ENCODE measurements at places on chromosomes 3 and 15.

GRCh38 chr3:13474776-13475303 lies 5.3 kb upstream of the HDAC11 start:
- DNase-seq = no peak

DNA sequence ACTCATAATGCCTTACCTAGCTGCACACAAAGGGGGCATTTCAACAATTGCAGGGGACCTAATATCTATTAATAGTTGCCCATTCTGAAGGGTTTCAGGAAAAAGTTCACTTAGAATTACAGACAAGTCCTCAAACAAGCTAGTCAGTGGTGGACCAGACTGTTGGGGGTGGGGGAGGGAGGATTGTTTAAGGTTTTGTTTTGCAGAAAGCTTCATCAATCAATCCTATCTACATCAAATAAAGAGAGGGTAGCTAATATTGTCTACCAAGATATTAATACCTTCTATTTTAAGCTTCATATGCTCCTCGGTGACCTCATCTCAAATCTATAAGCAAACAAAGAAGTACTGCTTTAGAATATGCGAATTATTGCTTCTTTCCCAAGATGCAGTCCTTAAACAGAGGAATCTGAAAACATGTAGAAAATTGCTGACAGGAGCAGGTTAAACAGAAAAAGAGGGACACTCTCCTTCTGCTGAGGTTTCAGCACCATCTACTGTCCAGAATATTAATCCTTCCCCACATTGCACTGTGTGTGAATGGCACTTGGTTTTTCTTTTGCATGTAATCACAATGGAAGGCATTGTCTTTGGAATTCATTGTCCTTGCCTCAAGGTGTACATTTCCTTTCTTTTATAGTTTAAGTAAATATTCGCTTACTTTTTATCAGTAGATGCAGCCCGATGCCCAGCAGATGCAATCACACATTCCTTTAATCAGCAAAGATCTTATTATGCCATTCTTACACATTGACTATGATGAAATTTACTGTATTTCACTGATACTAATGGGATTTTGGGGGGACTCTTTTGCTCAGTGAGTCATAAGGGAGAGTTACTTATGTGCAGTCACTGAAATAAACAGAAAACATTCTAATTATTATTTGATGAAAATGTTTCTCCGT lies 94.7 kb downstream of the IL5RA start:
- peak; percentile 4 for DNase-seq

DNA sequence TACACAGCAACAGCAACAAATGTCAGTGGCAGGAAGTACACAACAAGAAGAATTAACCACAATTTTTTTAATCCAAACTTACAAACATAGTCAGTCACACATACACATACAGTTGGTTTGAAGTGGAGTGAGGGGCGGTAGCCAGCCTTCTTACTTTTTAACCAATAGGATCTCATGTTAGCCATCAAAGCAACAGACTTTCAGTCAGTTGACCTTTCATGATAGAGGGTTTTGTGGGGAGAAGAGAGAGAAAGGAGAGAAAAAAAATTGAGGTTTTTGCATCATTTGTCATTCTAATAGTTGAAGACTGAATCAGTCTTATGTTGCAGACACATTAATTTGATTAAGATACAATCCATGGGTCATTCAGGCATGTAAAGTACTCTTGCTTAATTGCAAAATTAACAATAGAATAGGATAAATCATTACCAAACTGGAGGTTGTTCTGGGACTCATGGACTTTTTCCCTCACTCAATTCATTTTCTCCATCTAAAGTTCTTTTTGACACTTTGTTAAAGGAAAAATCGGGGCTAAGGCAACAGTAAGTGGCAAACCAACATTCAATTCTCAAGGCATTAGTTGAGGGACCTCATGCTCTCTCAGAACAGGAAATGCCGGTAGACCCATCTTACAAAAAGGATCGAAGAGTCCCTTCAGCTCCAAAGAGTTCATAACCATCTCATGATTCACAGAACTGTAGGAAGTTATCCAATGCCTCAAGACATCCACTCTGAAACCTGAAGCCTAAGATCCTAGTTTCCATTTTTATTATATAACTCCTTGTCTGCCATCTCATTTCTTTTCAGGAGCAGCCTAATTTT lies 159.5 kb upstream of the LPP start:
- no peak for DNase-seq

DNA sequence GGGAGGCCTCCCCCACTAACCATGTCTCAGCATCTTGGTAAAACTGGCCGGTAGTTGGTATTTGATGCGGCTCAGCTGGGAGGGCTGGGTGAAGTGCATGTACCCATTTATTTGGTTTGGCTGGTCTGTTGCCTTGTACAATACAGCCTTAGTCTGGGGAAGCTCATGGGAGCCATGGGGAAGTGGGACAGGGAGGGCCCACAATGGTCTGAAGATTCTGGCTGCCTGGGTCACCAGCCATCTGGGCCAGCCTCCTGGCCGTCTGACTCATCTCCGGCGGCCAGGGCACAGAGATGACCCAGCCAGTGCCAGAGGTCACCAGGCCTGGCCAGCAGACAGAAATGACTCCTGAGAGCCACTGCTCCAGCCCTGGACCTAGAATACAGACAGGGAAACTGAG lies 51.6 kb upstream of the SMAD6 start:
- no peak for DNase-seq

DNA sequence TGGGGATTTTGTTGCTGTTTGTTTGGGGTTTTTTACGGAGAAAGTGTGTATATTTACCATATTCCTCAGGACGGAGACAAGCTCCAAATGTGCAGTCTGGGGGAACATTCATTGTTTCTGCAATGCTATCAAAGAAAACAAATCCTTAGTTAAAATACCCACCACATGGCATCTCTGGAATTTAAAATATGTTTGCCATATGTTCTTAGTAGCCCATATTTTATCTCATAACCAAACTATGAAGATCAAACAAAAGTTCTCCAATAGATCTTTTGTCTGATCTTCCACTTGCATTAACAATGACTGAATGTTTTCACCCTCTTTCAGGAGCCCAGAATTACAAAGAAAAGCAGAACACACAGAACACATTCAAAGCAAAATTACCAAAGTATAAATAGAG lies 35.3 kb downstream of the EFHB start:
- DNase-seq = no peak

- DNase-seq = no peak
Measured at GRCh38 chr15:31563421-31563820, 236.8 kb downstream of the KLF13 start.

DNA sequence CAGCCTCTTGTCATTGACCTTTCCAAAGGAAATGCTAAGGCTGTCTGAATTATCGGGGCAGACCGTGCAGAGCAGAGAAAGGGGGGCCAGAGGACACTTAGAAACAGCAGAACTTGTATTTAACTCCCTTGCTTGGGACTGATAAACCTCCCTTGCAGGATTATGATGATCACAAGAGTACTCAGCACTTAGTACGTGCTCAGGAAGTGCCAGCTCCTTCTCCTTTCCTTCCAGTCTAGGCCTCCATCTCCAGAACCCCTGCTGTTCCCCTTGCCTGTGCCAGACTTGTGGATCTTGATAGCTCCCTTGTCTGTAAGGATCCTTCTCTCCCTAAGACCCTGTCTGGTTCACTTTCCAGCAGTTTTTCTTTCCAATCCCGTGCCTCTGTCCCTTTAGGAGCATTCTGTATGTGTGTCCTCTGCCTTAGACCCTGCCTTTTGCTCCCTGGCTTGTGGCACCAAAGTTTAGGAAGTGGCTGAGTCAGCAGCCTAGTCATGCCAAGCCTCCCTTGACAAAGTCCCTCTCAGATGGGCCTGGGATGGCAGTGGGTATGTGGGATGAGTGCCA lies 747 bp downstream of the SORD start:
- DNase-seq = no peak

DNA sequence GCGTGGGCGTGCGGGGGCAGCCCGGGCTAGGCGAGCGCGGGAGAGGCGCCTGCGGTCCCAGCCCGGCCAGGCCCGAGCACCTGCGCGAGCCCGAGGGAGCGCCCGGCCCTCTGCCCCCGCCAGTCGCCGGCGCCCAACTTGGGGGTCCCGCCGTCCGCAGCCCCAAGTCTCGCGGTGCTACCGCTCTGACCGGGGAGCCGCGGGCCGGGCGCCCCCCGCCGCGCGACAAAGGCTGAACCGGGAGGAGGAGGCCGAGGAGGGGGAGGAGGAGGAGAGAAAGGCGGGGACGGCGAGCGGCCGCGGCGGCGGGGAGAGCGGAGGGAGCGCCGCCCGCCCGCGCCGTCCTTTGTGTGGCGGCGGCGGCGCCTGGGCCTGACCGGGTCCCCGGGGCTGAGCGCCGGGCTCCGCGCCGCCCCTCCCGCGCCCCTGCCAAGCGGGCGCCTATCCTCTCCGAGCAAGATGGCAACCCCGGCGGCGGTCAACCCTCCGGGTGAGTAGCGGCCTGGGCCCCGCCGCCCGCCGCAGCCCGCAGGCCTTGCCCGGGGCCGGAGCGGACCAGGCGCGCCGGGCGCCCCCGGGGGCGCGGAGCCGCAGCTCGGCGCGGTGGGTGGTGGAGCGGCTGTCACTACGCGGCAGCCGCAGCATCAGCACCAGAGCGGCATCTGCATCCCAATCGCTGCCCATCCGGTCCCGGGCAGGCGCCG lies at the start of gene ARNT2:
Gene ARNT2 (plus strand): TSS at position 326 of the 704 bp plus-strand sequence. CDS start 134 bp downstream, at position 460.
- no peak for DNase-seq

- DNase-seq = no peak
Measured at GRCh38 chr15:68183616-68184315, 21.4 kb downstream of the CALML4 start.

GRCh38 chr3:52099001-52099401 lies 42.6 kb upstream of the DUSP7 start:
- no peak for DNase-seq

GRCh38 chr3:126490619-126491018 lies 14.9 kb upstream of the ZXDC start:
- no peak for DNase-seq

DNA sequence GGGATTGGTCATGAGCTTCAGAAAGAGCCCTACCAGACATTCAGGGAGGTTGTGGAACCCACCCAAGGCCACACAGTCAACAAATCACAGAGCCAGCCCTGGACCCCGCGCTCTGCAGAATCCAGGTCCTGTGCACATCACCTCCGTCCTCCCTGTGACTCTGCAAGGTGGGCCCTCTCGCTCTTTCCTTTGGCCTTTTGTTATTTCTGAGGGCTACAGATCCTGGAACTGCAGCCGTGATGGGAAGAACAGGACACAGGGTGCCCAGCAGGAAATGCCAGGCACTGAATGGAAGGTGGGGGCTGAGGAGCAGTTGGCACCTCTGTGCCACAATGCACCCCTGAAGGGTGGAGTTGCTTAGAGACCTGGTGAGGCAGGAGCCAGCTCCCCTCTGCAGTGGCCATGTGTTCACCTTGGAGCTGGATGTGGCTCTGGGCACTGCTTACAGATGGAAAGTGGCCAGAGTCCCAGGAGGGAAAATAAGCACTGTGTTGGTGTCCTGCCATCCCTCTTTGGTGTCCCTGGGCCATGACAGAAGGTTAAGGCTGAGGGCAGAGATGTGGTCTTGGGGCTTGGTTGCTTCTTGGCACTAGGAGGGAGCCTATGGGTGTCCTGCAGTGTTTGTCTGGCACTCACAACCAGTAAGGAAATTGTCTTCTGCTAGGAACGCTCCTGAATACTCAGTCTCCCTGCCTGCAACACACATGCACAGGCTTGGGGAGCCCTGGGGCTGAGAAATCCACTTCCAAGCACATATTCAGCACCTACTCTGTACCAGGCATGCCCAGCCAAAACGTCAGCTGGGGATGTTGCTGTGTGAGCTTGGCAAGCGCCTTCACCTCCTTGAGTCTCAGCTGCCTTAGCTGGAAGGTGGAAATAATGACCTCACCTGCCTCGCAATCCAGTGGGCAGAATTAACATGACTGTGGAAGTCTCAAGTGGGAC lies 98.0 kb upstream of the SLC6A6 start:
- DNase-seq = no peak

GRCh38 chr3:61828880-61829721 lies 267.7 kb downstream of the PTPRG start:
- DNase-seq = no peak

DNA sequence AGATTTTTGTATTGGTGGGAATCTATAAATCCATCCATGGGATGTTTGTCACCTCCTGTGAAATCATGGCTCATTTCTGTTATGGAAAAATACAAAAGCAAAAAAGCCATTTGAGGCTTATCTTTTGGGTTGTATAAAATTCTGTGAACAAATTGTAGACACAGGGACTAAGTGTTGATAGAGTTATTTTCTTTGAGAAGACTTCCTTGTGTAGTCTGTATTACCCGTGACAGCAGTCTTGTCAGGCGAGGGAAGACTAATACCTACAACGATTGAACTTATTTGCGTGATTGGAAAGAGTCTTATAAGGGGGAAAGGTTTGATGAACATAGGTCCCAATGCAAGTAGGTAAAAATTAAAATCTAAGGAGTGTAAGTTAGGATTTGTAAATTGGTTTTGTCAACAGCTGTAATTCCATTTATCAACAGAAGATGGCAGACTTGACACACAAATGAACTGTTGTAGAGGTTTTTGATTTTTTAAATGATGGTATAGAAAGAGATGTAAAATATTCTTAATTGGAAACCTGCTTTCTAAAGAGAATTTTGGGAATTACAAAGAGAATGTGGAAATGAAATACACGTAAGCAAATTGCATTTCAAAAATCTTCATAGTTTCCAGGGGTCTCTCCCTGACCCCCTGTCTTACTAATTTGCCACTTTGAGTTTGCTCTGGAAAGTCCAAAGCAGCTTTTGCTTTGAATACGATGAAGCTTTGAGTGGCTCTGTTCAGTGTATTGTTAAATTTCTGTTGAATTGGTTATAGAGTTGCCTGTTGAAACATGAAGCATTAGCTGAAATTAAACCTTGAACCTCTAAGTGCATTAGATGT lies 33.2 kb downstream of the SLC25A26 start:
- no peak for DNase-seq

- DNase-seq = no peak
Measured at GRCh38 chr3:4584456-4585249, 91.5 kb downstream of the ITPR1 start.

DNA sequence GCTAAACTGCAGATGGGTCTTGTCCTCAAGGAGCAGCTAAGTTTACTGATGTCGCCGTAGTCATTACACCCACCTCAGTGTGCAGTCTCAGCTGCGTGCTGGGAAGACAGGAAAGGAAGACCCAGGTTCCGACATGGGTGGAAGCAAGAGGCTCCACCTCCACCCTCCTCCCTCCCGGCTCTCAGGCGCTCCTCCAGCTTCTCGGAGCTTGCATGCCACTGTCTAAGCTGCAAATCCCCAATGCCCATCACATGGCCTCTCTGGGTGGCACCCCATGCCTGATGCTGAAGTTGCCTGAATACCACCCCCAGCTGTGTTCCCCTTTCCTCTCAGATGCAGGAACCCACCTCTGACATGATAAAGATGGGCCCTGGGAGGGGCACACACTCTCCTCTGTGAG lies 58.5 kb downstream of the MGLL start:
- no peak for DNase-seq

DNA sequence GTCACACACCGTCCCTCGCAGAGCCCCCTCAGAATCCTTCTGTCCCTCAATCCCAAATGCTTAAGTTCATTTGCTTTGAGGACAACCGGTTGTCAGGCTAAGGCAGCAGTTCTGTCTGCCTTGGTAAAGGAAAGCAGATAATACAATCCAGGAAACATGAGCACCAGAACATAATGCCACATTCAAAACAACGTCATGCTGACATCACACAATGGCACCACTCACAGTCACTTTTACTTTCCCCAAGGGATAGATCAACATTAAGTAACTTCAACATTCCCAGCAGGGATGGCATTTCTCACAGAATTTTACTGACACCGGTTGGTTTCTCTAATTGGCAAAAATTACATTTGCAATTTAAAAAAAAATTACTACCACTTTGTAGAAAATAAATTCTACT lies 74.6 kb upstream of the PSMD6 start:
- no peak for DNase-seq

All from nucleus accumbens (tissue), 56 donors.